ENCODE measurements at places on chromosomes 16 and 17.

DNA sequence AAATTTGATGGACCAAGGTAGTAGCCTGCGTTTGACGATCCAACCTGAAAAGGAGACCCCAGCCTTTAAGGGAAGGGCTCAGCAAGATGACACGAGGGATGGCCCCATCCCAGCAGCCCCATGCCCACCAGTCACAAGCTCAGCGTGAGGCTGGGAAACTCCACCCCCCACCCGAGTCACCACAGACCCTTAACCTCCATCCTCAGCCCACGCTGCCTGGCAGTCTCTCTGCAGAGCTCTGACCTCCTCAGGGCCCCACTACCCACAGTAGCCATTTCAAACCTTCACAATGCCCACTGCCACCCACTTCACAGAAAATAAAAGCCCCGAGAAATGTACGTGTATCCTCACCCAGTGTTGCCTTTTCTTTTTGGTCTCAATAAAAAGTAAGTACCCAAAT lies 18.7 kb downstream of the USP36 start:
- DNase-seq = no peak

DNA sequence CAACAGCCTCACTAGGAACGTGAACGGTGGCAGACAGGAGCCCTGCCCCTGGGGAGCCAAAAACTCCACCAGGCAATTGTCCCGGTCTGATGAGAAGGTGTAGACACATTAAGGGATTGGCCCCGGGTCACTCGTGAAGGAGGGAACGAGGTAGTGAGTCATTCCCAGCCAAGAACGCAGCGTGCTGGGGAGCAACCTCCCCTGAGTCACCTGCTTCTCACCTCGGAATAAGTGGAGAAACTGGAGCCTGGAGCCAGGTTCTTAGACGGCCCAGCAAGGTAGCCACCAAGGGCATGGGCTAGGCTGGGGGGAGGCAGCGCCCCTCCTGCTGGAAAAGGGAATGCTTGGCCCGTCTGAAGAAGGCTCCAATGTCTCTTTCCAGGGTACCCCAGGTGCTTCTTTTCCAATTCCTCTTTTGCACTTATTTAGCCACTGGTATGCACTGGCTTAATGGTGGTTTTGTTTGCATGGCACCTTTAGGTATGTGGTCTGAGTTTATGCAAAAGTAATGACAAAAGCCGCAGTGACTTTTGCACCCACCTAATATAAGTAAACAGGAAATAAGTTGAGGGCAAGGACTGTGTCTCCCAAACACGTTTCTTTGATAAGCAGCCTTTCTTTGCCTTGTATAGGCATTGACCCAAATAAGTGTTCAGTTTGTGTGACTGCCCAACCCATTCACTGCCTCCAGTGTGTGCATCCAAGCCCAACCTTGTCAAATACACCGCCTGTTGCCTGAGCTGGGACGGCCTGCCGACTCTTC lies 1.8 kb upstream of the HELZ start:
- DNase-seq = no peak

GRCh38 chr16:759110-759910 lies 1.2 kb upstream of the MSLN start:
- DNase-seq = no peak

DNA sequence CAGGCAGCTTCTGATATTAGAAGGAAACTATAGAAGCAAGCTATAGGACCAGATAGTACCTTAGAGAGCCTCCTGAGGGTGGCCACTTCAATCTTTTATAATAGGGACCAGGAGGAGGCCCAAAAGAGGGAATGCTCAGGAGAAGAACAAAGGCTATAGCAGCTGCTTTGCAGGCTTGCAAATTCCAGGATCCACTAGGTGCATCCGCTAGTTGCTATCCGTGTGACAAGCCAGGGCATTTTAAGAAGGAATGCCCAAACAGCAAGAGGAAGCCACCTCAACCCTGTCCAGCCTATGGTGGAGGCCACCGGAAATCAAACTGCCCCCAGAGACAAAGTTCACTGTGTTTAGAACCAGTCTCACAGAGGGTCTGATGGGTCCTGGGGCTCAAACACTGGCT lies 192.6 kb upstream of the KIF2B start:
- DNase-seq = no peak

DNA sequence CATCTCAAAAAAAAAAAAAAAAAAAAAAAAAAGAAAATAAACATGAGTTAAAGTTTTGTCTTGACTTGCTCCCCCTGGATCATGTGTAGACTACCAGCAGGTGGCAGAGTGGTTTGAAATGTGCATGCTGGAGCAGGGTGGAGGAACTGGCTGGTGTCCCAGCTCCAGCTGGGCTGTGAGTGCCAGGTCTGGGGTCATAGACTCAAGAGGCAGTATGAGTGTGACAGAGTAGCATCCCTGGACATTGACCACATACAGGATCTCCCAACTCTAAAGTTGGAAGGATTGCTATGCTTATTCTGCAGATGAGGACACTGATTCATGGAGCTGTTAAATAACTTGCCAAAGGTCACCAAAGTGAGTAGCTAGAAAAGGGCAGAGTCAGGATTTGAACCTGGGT lies 198.0 kb upstream of the MPHOSPH6 start:
- no peak for DNase-seq

DNA sequence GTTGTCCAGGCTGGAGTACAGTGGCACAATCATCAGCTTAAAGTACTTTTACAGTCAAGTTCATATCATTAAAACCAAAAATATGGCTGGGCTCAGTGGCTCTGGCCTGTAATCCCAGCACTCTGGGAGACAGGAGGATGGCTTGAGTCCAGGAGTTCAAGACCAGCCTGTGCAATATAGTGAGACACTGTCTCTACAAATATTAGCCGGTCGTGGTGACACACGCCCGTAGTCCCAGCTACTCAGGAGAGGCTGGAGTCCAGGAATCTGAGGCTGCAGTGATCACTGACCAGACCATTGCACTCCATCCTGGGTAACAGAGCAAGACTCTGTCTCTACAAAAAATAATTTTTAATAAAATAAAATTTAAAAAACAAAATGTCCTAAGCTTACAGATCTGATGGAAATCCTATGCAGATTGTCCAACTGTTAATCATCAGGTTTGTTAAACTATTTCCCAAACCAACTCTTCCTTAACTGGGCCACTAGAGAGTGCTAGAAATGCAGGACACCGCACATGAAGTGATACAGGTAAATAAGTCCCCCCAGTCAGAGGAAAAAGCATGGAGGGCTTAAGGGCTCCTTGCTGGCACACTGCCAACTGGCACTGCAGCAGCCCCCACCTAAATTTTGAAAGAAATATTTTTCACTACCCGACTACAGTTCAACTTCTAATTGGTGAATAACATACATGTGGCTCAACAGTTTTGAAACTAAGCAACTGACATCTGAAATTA lies 2.8 kb downstream of the USP22 start:
- no peak for DNase-seq

DNA sequence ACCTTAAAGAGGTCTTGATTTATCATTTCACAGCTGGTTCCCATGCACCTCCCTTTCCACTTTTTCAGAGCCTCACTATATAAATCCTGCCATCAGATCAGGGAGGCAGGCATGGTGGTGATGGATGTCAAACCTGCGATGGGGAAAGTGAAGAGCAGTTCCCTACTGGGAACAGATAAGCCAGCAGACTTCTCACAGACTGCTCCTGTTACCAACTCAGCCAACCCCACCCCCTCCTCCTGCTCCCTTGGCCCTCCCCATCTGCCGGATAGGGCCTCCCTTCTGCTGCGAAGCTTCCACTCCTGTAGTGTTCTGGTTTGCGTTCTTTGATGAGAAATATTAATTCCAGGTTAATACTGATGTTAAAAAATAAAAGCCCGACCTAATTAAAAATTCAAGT lies 232.1 kb downstream of the STX8 start:
- no peak for DNase-seq

- no peak for DNase-seq
These were observed 1.2 kb upstream of the HSF4 start for GRCh38 chr16:67163164-67163998.
